ENCODE measurements at places on chromosomes 12 and 14.

DNA sequence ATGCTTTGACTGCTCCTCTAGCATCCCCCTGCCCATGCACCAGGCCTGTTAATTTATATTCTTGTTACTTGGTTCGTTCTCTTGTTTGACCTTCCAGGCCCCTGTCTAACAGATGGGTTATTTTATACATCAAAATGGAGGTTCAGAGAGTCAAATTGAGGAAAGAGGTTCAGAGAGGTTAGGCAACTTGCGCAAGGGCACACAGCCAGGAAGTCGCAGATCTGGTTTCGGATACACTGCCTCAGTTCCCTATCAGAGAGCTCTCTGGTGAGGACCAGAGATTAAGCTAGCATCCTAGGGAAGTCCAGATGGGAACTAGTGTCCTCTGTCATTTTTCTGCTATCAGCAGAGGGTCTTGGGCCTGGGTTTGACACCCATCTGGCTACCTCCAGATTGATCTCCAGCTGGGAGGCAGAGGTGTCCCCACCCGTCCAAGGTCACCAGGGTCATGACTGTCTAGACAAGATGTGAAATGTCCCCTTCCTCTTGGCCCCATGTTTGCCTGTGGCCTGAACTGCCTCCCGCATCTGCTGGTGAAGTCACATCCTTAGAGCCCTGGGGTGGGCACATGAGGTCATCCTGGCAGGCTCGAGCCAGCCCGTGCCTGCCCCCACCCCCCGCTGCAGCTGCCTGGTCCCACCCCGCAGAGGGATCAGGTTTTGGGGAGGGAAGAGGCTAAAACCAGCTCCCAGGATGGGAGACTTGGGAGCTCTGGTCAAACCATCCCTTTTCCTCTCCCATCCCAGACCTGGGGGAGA lies 84.3 kb upstream of the NCOR2 start:
- DNase-seq = no peak

- no peak for DNase-seq
These were observed 25.8 kb upstream of the DICER1 start for GRCh38 chr14:95183082-95183481.

DNA sequence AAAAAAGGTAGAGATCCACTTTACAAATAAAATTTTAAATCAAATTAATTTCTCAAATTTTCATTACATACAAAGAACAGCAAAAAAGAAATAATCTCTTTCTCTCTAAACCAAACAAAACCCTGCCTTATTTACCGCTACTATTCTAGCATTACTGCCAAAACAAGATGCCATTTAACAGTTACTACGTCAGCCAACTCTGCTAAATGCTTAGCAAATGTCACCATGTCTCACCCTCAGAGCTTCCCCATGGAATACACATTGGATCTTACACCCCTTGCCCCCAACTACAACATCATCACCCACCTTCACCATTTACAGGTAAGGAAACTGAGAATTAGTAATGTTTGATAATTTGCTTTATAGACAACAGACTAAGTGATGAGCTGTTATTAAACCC lies 23.0 kb upstream of the NR2C1 start:
- no peak for DNase-seq

- DNase-seq = no peak
These were observed 24.7 kb upstream of the C14orf180 start for GRCh38 chr14:104554608-104555429.

- peak; percentile 15 for DNase-seq
These were observed 20.0 kb upstream of the DNAH10 start for GRCh38 chr12:123741937-123742572.
